Stimulated activated CD8-positive, alpha-beta memory T cell treated with anti-CD3 and anti-CD28 coated beads, Interleukin-4, amount 100 ng/mL, for 24 hours (primary cell): ENCODE measurements at places on chromosomes 3 and 15.

DNA sequence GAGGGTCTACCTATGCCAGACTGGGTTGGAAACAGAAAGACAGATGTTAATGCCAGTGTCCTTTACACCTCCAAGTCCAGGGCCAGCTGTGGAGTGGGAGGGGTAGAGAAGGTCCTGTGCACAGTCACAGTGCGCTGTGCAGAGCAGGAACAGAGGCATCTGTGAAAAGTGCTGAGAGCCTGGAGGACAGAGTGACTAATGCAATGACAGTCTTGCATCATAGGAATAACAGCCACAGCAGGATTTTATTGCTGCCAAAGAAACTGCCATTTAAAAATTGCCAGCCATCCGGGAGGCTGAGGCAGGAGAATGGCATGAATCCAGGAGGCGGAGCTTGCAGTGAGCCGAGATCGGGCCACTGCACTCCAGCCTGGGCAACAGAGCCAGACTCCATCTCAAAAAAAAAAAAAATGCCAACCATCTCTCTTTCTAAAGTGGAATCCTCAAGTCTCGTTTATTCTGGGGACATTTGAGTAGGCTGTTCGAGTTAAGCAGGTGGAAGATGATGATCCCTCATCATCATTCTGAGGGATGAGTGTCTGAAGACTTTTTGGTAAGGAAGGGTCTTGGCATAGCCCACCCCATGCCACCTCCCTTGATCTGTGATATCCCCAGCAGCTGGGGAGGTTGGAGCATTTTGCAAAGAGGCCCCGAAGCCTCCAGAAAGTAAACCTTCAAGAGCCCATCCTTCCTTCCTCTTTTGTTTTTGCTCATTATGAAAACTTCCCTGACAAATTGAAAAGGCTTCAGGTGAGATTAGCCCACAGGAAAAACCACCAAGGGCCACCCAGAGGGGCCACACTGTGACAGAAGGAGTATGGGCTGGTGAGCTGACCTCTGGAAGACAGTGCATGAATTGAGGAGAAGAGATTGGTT is 7.7 kb downstream of the CCR2 start:
- no peak for DNase-seq

DNA sequence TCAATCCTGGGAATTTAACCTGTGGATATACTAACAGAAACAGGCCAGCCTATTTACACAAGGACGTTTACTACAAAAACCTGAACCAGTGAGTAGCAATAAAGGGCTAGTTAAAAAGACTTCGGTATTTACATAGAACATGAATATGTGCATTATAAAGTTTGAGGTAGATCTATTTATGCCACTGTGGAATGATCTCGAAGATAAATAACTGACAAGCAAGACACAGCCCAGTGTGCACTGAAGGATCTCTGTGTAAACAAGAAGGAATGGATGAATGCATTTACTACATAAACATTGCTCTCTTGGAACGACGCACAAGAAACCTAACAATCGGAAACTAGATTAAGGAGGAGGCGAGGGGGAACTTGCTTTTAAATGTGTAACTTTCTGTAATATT is 132.0 kb upstream of the NSMCE3 start:
- DNase-seq, result no peak

DNA sequence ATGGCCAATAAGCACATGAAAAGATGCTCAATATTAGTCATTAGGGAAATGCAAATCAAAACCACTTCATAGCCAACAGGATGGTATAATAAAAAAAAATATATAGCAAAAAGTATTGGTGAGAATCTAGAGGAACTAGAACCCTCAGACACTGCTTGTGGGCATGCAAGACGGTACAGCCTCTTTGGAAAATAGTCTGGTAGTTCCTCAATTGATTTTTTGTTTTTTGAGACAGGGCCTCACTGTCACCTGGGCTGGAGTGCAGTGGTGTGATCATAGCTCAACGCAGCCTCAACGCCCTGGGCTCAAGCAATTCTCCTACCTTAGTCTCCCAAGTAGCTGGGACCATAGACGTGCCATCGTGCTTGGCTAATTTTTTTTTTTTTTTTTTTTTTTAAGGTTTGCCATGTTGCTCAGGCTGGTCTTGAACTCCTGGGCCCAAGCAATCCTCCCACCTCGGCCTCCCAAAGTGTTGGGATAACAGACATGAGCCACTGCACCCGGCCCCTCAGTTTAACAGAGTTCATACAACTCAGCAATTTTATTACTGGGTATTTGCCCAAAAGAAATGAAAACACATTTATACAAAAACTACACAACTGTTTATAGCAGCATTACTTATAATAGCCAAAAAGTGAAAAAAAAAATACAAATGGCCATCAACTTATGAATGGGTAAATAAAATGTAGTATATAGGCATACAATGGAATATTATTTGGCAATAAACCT is 5.1 kb downstream of the PRC1 start:
- DNase-seq, result no peak

- peak; percentile 60 for DNase-seq
These were observed 57.8 kb upstream of the RYK start for GRCh38 chr3:134308350-134308891.

DNA sequence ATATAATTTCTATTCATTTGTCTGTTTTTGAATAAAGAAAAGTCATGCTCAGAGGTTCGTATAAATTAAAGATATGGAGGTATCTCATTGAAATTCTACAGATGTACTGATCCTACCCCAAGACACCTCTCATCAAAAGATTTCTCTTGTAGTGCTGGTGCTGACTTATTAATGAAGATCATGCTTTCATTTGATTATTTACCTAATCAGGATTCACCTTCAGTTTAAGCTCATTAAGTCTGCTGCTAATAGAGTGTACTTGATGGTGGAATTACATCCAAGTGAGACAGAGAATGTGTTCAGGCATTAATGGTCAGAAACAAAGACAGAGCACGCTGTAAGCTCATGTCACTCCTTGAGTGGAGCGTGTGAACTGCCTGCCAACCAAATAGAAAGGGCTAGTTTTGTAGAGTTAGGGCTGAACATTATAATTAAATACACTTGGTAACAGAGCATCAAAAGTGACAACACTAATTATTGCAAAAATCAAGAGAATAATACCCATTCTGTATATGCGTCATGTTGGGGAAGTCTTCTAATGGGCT is 45.5 kb downstream of the KBTBD12 start:
- DNase-seq, result no peak

- DNase-seq, result no peak
These were observed 17.9 kb downstream of the ETFA start for GRCh38 chr15:76293361-76293760.

DNA sequence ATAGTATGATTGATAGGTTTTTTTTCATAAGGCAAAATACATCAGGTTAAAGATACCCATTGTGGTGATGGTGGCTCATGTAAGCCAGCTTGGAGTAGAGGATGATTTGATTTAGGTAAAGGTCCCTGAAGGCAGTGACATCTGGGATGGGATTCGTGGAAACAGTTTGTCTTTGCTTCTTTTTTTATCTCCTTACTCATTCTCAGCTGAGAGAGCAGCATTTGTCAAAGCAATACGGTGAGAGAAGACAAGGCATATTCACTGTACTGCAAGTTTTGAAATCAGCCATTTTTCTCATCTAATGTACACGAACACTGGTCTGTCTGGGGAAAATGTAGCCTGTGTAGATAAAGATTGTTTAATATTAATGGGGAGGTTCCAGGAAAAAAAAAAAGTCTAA is 749.1 kb downstream of the SQOR start:
- no peak for DNase-seq

- DNase-seq, result no peak
These were observed 94.8 kb downstream of the FLNB start for GRCh38 chr3:58102976-58103451.

DNA sequence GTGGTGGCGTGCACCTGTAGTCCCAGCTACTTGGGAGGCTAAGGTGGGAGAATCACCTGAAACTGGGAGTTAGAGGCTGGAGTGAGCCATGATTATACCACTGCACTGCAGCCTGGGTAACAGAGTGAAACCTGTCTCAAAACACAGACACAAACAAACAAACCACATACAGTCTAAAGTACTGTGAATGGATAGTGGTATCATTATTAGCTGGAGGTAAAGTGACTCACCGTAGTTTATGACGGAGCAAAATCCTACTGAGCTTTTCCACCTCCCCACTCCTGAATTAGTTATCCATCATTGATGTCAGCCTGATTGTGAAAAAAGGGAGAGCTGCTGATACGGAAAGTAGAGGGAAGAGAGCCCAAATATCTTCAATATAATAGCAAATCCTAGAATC is 3.2 kb upstream of the CNOT10 start:
- DNase-seq, result no peak

DNA sequence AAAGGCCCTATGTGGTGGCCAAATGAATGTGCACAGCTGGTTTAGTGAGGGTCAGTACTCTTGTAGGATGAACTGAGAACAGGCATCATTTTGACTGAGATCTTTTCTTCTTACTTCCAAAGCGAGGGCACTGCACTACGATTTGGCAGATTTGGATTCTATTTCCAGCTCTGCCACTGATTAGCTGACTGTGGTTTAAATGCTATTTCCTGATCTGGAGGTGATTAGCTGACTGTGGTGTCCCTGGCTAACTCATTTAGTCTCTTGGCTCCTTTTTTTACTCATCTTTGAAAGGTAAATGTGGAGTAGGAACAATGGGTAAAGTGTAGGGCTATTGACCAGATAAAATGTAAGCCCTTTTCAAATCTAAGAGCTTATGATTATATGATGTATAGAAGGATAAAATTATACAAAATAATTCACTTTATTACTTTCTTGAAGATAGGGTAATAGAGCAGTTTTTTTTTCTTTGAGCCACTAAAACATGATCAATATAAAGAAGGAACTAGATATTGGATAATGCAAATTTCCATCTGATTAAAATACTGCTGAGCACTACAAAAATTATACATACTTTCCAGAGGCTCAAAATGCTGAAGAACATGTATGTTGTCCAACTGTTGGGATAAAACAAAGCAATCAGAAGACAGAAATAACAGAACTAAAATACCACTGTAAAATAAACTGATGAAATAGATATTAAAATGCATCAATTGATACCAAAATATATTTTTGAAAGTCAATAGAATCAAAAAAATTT is 39.7 kb upstream of the PLOD2 start:
- no peak for DNase-seq

- no peak for DNase-seq
These were observed 81.7 kb downstream of the CEP63 start for GRCh38 chr3:134567605-134568004.

DNA sequence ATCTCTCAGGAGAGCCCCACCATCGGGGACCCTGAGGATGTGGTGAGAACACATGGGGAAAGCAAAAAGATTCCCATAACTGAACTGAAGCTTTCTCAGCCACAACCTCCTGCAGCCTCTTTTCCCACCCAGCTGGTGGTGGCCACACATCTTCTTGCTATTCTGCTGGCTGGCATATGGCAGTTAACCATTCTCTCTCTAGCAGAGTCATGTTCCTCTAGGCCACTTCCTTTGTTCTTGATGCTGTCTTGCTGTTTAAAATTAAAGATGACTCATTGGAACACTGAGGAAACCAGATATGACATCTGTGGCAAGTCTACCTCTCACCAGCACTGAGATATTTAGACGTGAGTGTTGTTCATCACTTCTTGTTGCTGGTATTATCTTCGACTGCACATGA is 180.3 kb upstream of the ROBO2 start:
- DNase-seq, result no peak

DNA sequence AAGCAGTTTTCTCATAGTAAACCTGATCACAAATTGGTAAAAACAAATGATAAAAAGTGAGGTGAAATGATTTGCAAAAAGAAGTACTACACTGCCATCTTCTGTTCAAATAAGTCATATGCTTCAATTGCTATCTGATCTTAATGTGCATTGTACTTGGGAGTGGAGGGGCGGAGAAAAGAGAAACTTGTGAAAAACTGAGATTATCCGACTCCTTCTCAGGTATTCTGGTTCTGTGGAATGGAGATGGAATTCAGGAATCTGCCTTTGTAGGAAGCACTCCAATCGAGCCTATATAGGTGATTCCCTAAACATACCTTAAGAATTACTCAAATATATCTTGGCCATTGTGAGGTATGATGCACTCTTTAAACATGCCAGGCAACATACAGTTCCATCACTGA is 180.6 kb downstream of the CHL1 start:
- no peak for DNase-seq

DNA sequence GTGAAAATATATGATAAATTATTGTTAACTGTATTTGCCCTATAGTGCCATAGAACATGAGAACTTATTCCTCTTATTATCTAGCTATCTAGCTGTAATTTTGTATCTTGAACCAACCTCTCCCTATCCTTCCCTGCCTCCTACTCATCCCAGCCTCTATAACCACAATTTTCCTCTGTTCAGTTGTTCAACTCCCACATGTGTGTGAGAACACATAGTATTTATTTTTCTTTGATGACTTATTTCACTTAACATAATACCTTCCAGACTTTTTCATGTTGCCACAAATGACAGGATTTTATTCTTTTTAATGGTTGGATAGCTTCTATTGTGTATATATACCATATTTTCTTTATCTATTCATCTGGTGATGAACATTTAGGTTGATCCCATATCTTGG is 85.4 kb upstream of the SUCLG2 start:
- no peak for DNase-seq

- no peak for DNase-seq
These were observed 17.3 kb upstream of the LRIG1 start for GRCh38 chr3:66518126-66518525.

- DNase-seq, result no peak
These were observed 11.6 kb downstream of the ATOSA start for GRCh38 chr15:52667597-52667996.

- no peak for DNase-seq
These were observed 162.2 kb downstream of the VGLL3 start for GRCh38 chr3:86828751-86829150.

- DNase-seq, result no peak
These were observed 89.4 kb upstream of the SKOR1 start for GRCh38 chr15:67735896-67736295.

GRCh38 chr3:119681279-119681678 is 4.1 kb upstream of the COX17 start:
- no peak for DNase-seq

DNA sequence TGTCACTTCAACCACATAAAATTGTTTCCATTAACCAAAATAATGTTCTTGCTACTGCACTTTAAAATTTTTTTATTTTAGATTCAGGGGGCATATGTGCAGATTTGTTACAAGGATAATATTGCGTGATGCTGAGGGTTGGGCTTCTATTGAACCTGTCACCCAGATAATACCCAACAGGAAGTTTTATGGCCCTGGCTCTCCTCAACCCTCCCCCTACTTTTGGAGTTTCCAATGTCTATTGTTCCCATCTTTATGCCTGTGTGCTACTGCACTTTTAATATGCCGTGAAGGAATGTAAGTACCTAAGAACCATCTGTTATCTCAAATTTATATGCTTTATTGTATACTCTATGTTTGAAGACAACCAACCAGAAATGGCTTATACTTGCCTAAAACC is 42.0 kb upstream of the IMPG2 start:
- DNase-seq, result no peak

- DNase-seq, result no peak
These were observed 469.6 kb upstream of the PPP2R3A start for GRCh38 chr3:135495891-135496290.
